CD8-positive, alpha-beta memory T cell (primary cell): ENCODE measurements at places on chromosomes 11 and 22.

GRCh38 chr11:84673753-84674152, 953.4 kb downstream of the DLG2 start:
- DNase-seq, result no peak

GRCh38 chr11:83927422-83927821, 641.3 kb upstream of the CCDC90B start:
- no peak for DNase-seq

DNA sequence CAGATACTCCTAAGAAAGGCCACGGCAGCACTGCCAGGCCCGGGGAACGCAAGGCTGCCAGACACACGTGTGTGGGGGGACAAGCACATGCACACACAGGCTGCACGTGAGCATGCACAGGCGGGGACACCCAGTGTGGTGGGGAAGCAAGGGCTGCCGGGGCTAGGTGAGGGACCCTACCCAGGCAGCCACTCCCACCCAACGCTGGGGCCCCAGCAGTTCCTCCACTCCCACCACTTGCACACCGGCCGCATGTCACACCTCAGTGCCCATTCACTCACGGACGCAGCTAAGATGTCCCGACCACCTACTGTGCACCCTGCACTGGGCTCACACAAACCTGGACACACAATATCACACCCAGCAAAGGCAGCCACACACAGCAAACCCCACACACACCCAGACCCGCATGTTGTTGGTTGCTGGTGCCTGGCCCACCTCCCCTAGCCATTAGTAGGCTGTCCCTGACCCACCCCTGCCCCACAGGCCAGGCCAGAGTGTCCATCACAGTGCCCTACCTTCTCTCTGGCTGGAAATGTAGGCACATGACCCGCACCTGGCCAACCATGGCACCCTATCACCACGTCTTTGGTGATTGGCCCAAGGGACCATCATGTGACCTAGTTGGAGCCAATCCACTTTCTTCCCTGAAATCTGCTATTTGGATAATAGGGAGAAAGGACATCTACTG, 8.8 kb downstream of the SSTR3 start:
- no peak for DNase-seq

GRCh38 chr22:48106715-48107259, 1344.3 kb downstream of the TBC1D22A start:
- DNase-seq, result no peak

DNA sequence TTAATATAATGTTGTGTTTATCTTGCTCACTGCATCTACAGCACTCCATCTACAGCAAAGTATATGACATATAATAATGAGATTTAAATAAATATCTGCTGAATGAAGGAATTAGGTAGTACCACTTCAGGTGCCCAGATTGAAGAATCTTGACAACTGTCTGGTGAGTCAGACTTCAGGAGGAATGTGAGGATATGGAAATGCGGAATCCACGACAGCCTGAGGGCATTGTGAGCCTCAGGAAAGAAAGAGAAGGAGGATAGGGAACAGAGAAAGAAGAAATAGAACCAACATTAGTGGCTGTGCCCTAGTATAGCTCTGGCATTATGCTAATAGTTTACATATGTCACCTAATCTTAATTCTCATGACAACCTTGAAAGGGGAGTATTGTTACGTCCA, 304.4 kb downstream of the AASDHPPT start:
- no peak for DNase-seq

GRCh38 chr11:93728792-93729128, 12.5 kb downstream of the TAF1D start:
- DNase-seq, result no peak

DNA sequence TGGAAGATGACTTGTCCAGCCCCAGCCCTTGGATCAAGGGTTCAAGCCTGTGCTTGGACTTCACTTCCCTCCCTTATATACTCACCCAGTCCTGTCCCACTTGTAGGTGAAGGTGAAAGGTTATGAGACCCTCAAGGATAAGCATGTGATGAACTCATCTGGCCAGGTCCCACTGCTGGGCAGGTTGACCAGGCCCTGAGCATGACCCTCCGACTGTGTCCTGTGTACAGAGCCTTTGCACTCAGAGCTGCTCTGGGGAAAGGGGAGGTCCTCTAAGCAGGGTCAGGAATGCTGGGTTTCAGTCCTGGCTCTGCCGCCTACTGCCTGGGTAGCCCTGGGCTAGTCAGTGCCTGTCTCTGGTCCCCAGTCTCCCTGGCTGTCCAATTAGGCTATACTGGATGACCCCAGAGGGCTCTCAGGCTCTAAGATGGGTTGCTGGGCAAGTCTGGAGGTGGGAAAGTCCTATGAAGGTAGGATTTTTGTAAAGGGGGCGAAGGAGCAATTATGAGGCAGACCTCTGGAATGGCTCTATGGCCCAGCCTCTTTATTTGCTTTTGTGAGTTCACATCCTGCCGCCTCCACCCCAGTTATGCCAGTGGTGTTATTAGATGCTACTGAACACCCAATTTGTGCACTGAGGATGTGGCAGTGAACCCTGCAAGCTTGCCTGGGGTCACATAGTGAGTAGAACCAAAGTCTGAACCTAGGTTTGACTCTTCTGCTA, 14.1 kb downstream of the DGAT2 start:
- no peak for DNase-seq

DNA sequence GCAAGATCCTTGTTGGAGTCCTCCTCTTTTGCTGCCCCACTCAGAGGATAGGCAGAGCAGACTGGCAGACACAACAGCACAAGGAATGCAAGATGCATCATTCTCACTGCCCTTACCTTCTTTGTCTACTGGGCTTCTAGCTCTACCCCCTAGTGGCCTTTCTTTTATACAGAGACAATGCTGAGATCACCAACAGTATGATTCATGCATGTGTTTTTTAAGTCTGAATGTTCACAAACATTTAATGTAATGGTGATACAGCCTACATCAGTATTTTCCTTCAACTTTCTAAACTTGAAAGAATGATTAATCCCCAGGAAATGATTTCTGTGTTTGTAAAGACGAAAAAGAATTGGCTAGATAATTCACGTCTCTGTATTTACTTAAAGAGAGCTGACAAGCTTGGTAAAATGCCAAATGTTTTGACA, at the start of gene MMP10:
Gene MMP10, minus strand, starts transcription at position 138 of the 428 bp plus-strand sequence. Its CDS starts 37 bp downstream, at position 101.
- DNase-seq, result no peak
